Calu3 (cell line): ENCODE measurements at places on chromosomes 1 and 21. TPM values are rescaled to one million over a fixed set of nuclear protein-coding genes. Genes with fewer than 3 reads are reported as not detected.

Gene PRAMEF14
- not detected in 2 replicates for total RNA-seq

Gene UBL4B
- total RNA-seq, result not detected in 2 replicates

Gene CFHR4
- not detected in 2 replicates for total RNA-seq

Gene AMY1B
- not detected in 2 replicates for total RNA-seq

Gene RIIAD1
- not detected in 2 replicates for total RNA-seq

Gene SMPDL3B
- total RNA-seq, result 9.7 and 13.0 TPM in 2 replicates

Gene NBPF4
- total RNA-seq, result not detected in 2 replicates

Gene CGN
- total RNA-seq, result 113 and 131 TPM in 2 replicates

Gene PLPPR4
- total RNA-seq, result 0.12 TPM in 1 of 2 replicates, not detected in the other

Gene ANGPTL3
- not detected in 2 replicates for total RNA-seq

Gene TCEA3
- 1.5 and 2.7 TPM in 2 replicates for total RNA-seq

Gene CYYR1
- total RNA-seq, result not detected in 2 replicates

Gene NUP210L
- total RNA-seq, result 0.12 TPM in 1 of 2 replicates, not detected in the other

Gene GUK1
- 238 and 262 TPM in 2 replicates for total RNA-seq

Gene TRIM46
- 1.1 and 1.8 TPM in 2 replicates for total RNA-seq
